Cortex of kidney (tissue), 1 donor: ENCODE measurements at places on chromosomes 13 and 19.

- DNase-seq, result no peak
These were observed 31.0 kb downstream of the PIP5K1C start for GRCh38 chr19:3669082-3669946.

- no peak for DNase-seq
These were observed 975 bp downstream of the SBK2 start for GRCh38 chr19:55535965-55536350.

DNA sequence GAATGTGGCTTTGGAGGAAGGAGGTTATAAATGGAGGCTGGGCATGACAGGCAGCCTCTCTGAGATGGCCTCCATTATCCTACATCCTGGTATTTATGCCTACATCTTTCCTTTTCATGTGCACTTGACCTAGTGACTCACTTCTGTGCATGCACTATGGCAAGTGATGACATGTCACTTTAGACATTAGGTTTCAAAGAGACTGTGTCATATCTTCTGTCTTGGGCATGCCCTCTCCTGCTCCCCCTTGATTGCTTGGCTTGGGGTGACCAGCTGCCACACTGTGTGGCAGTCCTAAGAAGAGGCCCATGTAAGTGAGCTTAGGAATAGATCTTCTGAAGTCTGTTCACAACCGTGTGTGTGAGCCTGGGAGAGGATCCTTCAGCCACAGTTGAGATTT lies 472.8 kb downstream of the FGF9 start:
- no peak for DNase-seq

GRCh38 chr19:5018224-5019015 lies 49.5 kb downstream of the KDM4B start:
- DNase-seq, result no peak

- no peak for DNase-seq
These were observed 171.9 kb downstream of the TBC1D4 start for GRCh38 chr13:75309981-75310580.

GRCh38 chr19:49718991-49719390 lies 28.1 kb downstream of the CPT1C start:
- no peak for DNase-seq
